ENCODE measurements at places on chromosomes 2 and 18. TPM values are rescaled to one million over a fixed set of nuclear protein-coding genes. Genes with fewer than 3 reads are reported as not detected.
A peak's percentile ranks its signal among the peaks of the same experiment; 100 is the strongest.

Gene SAG
- 0.19 TPM for total RNA-seq

GRCh38 chr2:144194326-144195071 is 325.4 kb downstream of the ZEB2 start:
- no peak for DNase-seq

DNA sequence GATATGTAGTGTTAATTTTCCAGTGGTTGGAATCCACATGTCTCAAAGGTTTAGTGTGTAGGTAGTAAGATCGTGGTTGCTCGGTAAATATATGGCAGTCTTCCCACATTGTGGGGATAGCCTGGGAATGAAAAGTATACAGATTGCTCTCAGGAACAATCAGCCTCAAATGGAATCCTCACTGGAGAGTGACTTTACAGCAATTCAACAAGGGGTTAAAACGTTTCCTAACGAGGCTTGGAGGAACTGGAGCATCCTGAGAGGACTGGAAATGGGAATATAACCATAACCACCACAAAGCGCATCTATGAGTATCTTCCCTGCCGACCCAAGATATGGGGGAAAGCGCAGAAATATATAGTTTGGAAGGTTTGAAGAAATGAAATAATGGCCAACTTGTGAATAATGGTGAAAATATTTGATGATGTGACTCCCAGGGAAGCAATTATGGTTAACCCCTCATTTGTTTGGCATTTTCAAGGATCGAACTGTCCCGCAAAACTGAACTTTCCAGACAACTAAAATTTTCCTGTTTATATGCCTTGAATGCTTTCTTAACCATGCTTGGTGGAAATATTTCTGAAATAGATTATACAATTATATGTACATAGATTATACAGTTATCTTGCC is 100.7 kb upstream of the FOSL2 start:
- DNase-seq = no peak

DNA sequence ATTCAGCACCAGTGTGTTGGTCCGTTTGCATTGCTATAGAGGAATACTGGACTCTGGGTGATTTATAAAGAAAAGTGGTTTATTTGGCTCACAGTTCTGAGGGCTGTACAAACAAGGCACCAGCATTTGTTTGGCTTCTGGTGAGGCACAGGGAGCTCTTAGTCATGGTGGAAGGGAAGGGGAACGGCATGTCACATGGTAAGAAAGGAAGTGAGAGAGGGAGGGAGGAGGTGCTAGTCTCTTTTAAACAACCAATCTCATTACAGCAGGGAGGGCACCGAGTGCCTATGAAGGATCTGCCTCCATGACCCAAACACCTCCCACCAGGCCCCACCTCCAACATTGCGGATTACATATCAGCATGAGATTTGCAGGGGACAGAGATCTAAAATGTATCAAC is 143.9 kb upstream of the DLX2 start:
- peak; percentile 66 for DNase-seq

GRCh38 chr2:106530866-106531265 is 43.7 kb downstream of the CD8B2 start:
- no peak for DNase-seq

DNA sequence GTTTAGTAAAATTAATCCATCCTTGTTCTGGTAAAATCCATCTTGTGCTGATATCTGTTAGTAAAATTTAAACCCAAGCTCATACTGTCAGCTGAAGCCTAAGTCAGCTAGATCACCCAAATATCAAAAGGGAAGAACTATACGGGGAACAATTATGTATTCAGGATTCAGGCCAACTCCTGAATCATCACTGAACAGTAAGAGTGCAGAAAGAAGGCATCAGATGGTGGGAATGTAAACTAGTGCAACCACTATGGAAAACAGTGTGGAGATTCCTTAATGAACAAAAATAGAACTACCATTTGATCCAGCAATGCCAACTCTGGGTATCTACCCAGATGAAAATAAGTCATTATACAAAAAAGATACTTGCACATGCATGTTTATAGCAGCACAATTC is 81.8 kb downstream of the RAPGEF4 start:
- no peak for DNase-seq
